A549 (cell line): ENCODE measurements at places on chromosomes 6 and 20. TPM values are rescaled to one million over a fixed set of nuclear protein-coding genes. Genes with fewer than 3 reads are reported as not detected.
A peak's percentile ranks its signal among the peaks of the same experiment; 100 is the strongest.

Gene CASS4
- polyA plus RNA-seq: 0.03 to 0.09 TPM (median 0.07 TPM) in 3 replicates

DNA sequence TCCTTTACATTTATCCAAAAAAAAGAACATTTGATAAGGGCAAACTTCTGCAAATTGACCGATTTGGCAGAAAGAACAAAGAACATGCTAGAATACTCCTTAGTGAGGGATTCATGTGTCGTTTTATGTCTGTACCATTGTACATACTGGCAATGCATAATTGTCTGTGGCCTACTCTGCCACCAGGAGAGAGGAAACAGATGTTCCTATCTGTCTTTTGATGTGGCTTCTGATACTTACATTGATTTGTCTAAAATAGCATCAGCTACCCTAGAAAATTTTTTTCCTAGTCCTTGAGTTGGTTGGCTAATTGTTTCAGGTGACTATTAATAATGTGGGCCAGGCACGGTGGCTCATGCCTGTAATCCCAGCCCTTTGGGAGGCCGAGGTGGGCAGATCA, 654.1 kb downstream of the KIF16B start:
- no peak for DNase-seq

GRCh38 chr6:157346373-157346772, 23.1 kb upstream of the TMEM242 start:
- DNase-seq: no peak

- peak; percentile 42 for DNase-seq
These were observed 81.3 kb upstream of the CCDC28A start for GRCh38 chr6:138692058-138692977.

GRCh38 chr6:70575899-70576495, 9.3 kb downstream of the SDHAF4 start:
- DNase-seq: no peak

DNA sequence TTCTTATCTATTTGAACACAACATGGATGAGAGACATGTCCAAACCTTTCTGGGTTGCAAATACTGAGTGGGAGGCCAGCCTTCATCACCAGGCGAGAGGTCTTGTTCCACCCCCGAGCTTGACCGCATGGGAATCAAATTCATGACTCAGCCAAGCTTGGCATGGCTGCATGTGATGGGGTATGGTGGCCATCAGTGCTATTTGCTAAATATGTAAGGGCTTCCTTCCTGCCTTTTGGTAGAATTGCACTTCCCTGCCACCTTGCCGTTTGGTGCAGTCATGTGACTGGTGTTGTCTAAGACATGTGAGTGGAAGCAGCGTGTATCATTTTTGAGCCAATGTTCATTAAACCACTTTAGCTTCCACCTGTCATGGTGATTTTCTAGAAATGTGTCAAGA, 508.9 kb upstream of the SULF2 start:
- DNase-seq: no peak
